ENCODE measurements at places on chromosomes 2 and 18.

DNA sequence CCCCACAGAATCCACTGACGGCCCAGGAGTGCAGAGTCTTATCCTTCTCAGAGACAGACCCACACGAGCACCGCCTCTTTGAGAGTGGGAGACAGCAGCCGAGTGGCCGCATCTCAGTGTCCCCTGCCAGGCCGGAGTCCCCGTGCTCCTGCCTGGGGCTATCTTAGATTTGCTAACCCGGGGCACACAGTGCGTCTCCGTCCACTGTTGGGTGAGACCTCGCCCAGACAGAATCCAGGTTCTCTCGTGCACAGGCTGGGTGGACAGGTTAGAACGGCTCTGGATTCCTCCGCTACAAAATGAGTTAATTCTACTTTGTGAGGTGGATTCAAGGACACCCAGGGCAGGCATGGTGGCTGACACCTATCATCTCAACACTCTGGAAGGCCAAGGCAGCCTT is 88.3 kb downstream of the ZNF516 start:
- DNase-seq: no peak

DNA sequence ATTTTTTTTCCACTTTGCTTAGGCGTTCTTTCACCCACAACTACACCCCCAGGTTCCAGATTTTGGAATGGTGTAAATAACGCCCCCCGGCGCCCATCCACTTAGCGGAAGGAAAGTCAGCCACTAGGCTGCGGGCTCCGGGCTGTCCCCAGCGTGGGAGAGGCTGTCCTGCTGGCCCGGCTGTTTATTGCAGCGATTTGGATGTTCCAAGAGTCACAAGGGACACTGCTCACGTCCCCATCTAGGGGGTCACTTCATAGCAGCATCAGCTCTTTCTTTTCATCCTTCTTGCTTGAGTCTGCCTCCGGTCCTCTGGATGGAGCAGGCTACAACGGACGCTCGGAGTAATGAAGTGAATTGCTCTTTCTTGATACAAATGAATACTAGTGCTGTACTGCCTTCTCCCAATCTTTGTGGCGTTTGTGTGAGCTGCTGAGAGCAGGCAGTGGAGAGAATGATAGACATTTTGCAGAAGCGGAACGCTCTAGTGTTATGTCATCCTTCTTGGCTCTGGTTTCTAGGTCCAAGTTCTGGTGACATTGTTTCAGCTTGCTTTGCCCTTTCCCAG is 50.7 kb upstream of the PAIP2B start:
- peak; percentile 10 for DNase-seq

- DNase-seq: no peak
Measured at GRCh38 chr2:179336782-179337534, 72.3 kb upstream of the SESTD1 start.

DNA sequence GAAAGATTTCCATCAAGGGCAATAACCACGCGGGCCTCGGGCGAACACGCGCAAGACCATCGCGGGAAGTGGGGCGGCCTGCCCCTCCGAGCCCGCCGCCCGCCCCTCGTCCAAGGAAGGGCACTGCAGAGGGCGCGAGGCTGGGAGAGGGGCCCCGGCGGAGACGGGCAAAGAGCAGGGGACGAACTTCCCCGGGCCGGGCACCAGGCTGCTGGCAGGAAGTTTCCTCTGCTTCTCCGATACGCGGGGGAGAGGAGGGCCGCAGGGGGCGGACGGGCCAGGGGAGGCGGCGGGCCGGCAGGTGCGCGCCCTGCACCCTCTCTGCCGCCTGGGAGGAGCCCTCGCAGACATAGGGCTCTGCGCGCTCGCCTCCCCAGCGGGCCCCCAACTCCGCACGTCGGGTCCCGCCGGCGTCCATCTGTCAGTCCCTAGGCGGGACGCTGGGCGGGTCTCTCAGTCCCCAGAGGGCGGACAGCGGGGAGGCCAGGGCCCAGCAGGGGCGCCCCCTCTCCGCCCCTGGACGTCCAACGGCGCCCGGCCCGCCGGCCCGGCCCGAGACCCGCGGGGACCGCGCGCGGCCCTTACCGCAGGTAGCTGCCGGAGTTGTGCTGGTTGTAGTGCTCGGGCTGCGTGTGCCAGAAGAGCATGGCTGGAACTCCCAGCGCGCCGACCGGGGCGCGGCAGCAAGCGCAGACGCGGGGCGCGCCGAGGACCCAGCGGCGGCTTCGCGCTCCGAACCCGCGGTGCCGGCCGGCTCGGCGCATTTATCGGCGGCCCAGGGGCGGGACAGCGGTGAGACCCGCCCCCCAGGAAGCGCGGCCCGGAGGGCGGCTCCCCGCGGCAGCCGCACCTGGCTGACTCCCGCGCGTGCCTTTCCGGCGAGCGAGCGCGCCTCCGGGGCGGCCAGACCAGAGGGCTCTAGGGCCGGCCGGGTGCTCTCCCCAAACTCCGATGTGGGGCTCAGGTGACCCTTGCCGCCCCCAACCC is at the start of gene TFCP2L1:
Gene TFCP2L1 (minus strand): TSS at position 740 of the 987 bp plus-strand sequence. CDS start 93 bp downstream, at position 647.
- DNase-seq: no peak

GRCh38 chr2:182545420-182546167 is 118.8 kb upstream of the PDE1A start:
- no peak for DNase-seq

GRCh38 chr2:200084036-200084435 is 128.7 kb downstream of the MAIP1 start:
- DNase-seq: no peak

Data from SIG-M5 (cell line).